ENCODE measurements at places on chromosomes 12 and 14.
A peak's percentile ranks its signal among the peaks of the same experiment; 100 is the strongest.

GRCh38 chr12:3137268-3137781 lies 60.1 kb downstream of the TSPAN9 start:
- DNase-seq = no peak

DNA sequence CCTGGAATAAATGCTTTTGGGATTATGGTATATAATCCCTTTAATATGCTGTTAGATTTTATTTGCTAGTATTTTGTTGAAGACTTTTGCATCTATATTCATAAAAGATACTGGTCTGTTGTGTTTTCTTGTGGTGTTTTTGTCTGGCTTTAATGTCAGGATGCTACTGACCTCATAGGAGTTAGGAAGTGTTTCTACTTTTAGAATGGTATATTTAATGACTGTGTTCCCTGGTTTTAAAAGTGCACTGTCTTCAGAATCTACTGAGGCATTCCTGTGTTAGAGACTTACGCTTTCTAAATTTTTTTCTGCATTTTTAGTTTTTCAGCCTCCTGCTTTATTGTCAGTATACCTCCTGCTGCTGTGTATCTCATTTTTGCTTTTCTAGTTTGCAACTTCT lies 51.6 kb downstream of the ARHGAP5 start:
- no peak for DNase-seq

DNA sequence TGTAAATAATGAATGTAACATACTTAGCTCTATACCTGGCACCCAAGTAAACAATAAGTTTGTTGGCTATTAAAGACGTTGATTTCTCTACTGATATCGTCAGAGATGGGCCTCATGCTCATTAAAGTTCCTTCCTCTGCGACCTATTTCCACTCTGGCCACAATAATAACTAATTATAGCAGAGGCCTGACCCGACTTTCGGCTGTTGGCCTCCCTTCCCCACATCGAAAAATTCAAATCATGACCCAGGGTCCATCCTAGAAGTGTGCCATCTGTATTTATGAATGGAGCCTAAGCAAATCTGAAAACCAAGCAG lies 321 bp upstream of the USP30 start:
- no peak for DNase-seq

GRCh38 chr14:68244262-68244980 lies 424.8 kb downstream of the RAD51B start:
- no peak for DNase-seq

- DNase-seq = peak; percentile 41
Measured at GRCh38 chr14:21070610-21071224, 613 bp downstream of the ARHGEF40 start.

DNA sequence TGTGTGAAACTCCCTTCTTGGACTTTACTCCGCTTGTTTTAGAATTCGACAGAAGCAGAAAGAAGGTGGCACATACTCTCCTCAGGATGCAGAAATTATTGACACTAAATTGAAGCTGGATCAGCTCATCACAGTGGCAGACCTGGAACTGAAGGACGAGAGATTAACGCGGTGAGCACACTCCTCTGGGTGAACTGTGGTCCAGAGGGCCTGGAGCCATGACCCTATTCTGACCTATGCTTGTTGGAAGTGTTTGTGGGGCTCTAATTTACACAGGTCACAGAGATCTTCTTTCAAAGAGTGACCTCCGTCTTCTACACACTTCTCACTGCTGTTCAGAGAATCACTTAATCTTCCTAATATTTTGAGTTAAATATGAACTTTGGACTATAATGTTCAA lies 72.5 kb upstream of the MYF6 start:
- DNase-seq = no peak

DNA sequence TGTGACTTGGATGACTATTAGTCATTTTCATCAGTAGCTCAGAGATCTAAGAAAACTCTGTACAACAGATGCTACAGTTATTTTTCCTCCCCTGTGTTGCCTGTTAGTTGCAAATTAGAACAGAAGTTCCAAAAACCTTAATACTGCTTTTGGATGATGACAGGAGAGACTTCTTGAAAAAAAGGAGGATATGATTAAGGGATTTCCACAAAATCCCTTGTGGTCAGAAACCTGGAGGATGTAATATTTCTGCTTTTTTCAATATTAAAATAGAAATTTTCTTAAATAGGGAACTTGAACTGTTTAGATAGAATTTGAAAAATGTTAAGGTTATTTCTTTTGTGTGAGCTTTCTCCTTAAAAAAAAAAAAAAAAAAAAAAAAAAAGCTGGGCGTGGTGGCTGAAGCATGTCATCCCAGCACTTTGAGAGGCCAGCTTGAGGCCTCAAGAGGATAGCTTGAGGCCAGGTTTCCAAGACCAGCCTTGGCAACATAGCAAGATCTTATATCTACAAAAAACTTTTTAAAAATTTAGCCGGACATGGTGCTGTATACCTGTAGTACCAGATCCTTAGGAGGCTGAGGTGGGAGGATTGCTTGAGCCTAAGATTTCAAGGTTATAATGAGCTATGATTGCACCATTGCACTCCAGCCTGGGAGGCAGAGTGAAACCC lies 14.1 kb downstream of the CMAS start:
- DNase-seq = no peak

DNA sequence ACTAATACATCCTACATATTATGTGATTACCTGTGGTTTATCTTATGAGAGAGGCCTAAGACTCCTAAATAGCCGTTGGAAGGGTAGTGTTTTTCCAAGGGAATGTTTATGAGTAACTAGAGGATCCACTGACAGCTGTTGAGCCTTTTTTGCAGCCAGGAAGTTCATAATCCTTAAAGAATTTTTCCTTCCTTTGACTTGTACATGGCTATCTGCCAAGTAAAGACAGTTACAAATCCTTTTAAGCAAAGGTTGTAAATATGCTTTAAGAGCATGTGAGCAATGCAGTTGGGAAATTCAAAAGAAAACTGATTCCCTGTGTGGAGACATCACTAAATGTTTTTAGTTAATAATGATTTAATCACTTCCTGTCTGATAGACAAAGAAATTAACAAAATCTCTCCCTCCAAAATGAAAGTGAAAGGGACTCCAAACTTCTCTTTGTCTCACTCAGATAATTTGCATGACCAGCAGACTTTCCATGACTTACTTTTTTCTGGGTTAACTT lies 333.8 kb downstream of the PDZRN4 start:
- peak; percentile 95 for DNase-seq

GRCh38 chr14:72451054-72451972 lies 442.6 kb downstream of the DPF3 start:
- peak; percentile 48 for DNase-seq

DNA sequence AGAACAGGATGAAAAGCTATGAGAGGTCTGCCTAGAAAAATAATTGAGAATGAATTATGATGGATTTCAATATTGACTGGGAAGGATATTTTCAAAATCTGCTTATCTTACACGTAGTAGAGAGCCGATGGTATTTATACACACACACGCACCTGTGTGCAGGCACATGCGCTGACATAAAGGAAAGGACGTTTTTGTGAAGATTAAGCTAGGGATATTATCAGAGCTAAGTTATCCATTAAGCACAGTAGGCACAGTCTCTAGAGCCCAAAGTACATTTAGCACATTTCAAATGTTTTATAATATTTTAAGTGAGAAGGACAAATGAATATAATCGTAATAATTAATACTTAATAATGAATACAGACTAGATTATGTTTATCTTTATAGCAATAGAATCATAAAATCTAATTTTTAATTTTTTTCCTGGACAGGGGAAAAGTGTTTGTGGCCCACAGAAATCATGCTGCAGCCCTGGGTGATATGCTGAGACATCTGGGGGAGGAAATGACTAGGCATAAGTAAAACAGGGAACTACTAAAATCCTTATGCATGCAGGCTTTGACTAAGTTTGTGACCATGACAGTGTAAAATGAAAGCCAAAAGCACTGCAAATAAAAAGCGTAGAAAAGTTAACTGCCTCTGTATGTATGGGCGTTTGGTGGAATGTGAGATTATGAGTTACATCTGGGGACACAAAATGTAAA lies 146.1 kb downstream of the KITLG start:
- no peak for DNase-seq

DNA sequence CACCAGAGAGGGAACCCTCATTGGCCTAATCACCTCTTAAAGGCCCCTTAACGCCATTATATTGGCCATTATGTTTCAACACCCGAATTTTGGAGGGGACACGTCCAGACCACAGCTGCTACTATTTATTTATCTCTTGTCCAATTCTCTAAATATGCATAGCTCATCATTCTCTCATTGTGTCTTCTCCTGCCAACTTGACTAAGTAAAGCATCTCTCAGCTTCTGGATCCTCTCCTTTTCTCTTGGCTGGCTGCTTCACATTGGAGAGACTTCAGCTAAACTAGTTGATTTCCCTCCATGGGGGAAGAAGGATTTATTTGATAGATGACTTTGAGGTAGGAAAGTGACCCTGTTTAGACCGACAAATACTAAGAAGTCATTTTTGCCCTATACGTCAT lies 120.4 kb upstream of the KRR1 start:
- no peak for DNase-seq

DNA sequence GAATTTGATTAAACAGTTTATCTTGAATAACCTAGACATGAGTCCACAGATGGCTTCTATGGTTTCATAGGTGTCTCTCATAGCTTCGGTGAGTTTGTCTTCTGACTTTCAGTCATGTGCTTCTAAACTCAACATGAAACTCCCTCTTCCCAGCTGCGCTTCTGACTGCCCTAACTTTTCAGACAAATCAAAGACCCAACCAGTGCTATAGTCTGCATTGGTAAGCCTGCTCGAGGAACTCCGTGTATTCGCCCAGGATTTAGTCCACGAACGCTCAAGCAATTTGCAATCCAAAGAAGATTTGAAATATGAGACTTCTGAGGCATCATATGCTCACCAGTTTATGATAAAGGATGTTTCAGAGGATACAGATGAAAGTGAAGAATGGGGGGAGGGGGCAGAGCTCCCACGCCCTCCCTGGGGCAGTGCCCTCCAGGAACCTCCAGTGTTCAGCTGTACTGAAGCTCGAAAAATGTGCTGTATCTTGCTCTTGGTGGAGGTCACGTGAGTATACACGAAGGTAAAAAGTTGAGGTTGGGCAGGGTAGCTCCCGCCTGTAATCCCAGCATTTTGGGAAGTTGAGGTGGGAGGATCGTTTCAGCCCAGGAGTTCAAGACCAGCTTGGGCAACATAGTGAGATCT lies 5.2 kb upstream of the RILPL2 start:
- no peak for DNase-seq

- no peak for DNase-seq
Measured at GRCh38 chr14:66011855-66012254, 474.3 kb upstream of the CCDC196 start.

- no peak for DNase-seq
Measured at GRCh38 chr14:72553161-72553560, 340.7 kb downstream of the DPF3 start.

DNA sequence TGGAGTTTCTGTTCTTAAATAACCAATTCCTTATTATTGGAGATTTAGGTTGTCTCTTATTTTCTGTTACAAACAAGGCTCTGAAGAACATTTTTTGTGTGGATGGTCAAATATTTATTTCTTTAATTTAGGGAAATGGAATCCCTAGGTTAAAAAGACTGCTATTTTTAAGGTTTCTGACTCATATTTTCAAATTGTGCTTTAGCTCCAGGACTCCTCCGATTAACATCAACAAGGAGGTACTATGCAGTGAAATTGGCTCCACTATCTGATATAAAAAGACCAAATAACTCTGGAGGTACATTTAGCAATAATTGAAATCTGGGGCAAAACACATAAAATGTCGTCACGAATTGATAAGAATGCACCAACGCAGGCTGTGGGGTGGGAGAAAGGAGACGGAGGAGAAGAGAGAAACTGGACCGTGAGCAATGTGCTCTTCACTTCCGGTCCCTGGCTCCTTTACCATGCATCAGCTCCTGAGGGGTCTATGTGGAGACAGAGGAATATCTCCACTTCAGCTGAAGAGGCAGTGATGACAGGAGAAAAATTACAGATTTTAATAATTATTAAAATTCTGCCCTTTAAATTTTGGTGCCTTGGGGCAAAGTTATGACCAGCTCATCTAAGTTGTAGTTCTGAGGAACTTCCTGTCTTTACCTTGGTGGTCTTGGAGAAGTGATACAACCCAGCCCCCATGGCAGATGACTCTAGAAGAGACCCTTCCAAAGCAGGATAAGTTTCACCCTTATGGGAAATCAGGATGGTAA lies 90.2 kb upstream of the BTG1 start:
- no peak for DNase-seq

DNA sequence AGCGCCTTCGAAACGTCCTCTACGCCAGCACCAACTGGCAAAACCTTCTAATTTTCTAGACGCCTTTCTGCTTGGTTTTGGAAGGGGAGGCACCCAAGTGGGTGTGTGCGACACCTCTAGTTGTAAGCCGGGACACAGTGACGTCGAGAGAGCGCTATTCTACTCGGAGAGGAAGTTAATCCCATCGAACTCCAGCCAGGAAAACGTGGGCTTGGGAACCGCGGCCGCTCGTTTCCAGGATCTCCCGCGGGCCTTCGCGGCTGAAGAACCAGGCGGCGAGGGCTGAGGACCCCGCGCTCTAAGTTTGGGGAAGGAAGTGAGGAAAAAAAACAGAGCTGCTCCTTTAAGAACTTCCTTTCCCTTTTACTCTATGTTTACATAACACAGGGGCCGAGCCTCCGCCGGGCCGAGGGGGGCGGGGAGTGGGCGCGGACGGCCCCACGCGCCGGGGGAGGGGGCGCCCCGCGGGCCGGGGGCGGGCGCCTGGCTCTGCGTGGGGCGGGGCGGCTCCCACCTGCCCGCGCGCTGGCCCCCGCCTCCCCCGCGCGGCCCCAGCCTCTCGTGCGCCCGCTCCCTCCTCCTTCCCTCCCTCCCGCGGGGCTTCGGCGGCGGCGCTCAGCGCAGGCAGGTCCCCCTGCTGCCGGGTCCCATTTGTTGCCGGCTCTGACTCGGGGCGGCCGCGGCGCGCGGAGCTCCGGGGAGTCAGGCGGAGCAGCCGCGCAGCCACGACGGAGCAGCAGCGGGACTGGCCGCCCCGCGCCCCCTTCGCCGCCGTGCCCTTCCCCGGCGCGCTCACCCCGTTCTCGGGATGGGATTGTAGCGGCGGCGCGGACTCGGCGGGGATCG lies at the start of gene PELI2:
Gene PELI2, plus strand, starts transcription at position 647 of the 846 bp plus-strand sequence. CDS start 250 bp downstream, outside the sequence.
- DNase-seq = peak; percentile 53

GRCh38 chr14:56172571-56172971 lies 54.4 kb downstream of the PELI2 start:
- peak; percentile 87 for DNase-seq

GRCh38 chr14:23252420-23253333 lies 14.9 kb downstream of the RNF212B start:
- DNase-seq = no peak
